ENCODE measurements at places on chromosomes 12 and 14. TPM values are rescaled to one million over a fixed set of nuclear protein-coding genes. Genes with fewer than 3 reads are reported as not detected.

- DNase-seq, result no peak
These were observed 42.3 kb upstream of the CSRP2 start for GRCh38 chr12:76921100-76921471.

DNA sequence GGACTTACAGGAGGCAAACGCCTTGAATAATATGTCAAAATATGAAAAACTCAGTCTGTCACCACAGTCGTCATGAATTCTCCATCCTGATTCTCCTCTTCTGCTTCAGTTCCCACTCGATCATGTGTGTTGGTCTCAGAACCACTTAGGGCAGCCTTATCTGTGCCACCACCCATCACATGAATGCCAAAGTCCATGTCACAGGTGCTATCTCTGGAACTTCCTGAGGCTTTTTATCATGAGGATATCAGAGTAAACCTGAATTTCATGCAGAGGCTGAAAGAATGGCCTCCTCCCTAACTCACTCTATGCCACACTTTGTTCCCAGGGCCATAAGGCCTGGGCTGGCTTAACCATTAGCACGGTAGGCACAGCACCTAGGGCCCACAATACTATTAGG, 28.8 kb upstream of the MAP3K9 start:
- DNase-seq, result no peak

- no peak for DNase-seq
These were observed 61.6 kb downstream of the PLEKHA5 start for GRCh38 chr12:19191089-19191488.

- DNase-seq, result no peak
These were observed 33.6 kb upstream of the TMEM132D start for GRCh38 chr12:129937426-129937825.

DNA sequence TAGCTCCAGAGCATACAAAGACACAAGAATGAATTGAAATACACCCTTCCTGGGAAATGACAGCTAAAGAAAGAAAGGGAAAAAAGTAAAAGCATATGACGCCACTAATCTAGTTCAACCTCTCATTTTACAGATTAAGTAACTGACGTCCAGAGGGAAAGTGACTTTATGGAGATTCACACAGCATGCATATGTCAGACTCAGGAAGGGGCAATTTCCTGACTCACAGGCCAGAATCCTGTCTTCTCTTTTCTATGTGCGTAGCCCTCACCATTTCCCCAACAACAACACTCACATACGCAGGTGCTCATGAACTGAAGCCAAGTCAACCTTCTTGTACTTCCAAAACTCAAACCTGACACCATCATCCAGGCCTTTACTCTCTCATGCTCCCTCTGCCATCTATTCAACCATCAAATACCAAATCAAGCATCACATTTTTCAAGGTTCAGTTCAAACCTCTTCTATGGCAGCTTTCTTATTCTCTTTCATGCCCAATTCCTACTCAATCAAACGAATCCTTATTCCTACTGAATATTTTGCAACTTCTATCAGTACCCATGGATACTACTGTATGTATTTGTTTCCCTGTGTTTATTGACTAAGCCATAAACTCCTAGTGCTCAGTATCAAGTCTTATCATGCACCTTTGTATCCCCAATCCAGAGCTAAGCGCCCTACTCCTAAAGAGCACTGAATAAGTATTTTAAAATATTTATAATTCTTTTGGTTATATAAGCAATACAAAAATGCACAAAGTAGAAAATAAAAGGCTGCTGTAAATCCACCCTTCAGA, 52.8 kb downstream of the STXBP6 start:
- no peak for DNase-seq

DNA sequence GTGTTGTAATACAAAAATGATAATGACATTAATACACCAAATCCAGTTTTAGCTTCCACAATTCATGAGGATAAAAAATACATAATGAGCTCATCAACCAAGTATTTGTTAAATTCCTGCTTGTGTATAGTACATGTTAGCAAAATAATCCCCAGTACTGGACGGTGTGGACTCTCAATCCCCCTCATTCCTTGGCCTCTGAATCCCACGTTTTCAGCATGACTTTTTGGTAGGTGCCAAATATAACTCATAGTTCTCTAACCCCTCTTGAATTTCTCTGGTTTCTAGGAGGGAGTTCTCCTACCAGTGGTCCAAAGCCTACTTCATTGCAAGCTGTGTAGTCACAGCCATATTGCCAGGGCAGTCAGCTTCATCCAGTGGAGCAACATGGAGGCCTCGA, 41.4 kb upstream of the EPS8 start:
- no peak for DNase-seq

DNA sequence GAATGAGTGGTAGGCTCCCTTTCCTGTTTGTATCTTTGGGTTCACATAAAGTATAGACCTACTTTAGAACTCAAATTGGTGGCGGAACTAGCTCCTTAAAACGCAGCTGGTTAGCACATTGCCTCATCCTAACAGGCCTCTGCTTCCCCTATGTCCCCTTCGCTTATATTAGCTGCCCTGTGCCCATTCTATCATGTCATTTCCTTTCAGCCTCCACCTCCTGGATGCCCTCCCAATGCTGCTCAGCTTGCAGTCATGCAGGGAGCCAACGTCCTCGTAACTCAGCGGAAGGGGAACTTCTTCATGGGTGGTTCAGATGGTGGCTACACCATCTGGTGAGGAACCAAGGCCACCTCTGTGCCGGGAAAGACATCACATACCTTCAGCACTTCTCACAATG, 3.5 kb downstream of the DAZAP2 start:
- DNase-seq, result no peak

- DNase-seq, result no peak
These were observed 288.9 kb upstream of the CLEC14A start for GRCh38 chr14:38544776-38545175.

DNA sequence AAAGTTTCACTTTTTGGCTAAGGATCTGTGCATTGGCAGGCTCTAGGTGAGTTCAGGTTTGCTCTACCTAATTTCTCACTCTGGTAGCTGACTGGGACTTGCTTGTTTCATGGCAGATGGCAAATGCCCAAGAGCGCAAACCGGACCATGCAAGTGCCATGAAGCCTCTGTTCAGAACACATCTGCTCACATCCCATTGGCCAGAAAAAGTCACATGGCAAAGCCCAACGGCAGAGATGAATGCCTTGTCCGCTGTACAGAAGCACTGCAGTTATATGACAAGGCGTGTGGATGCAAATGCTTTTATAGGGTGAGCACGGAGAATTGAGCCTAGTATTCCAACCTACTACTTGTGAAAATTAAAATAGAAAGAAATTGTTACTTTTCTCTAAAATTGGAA, 202.2 kb upstream of the HMGA2 start:
- DNase-seq, result no peak

GRCh38 chr12:49868449-49868848, 25.5 kb upstream of the BCDIN3D start:
- no peak for DNase-seq

TTC9 gene
- 16.9 TPM for total RNA-seq

RAB15 gene
- total RNA-seq, result 20.9 TPM

PTPRO gene
- total RNA-seq, result 0.74 TPM

LRRC10 gene
- total RNA-seq, result not detected

OXA1L gene
- total RNA-seq, result 168 TPM

BATF gene
- not detected for total RNA-seq

CLEC12A gene
- not detected for total RNA-seq

PLA2G1B gene
- total RNA-seq, result not detected

PIWIL1 gene
- total RNA-seq, result not detected

ZNF26 gene
- 13.5 TPM for total RNA-seq

SCN8A gene
- total RNA-seq, result 5.0 TPM

ZCCHC8 gene
- 18.6 TPM for total RNA-seq

Data from endothelial cell (in vitro differentiated cells).